ENCODE measurements at places on chromosomes 6 and 20.
A peak's percentile ranks its signal among the peaks of the same experiment; 100 is the strongest.

GRCh38 chr20:63978319-63979228 is 868 bp downstream of the SAMD10 start:
- DNase-seq = no peak

DNA sequence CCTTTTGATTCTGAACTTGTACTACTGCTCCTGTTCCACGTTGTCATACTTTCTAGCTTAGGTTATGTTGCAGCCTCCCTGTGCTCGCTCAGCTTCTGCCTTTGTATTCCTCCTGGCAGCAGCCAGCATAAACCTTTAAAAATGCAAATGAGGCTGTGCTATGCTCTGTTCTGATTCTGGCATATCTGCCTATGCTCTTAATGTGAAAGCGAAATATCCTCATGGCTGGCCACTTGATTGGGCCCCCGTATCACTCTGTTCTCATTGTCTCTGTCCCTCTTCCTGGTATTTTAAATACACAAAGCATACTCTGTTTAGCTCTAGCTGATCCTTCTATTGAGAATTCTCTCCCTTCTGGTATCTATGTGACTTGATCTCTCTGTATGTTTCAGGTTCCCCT is 139.0 kb downstream of the JARID2 start:
- DNase-seq = no peak

GRCh38 chr6:35061102-35061615 is 80.0 kb downstream of the TCP11 start:
- no peak for DNase-seq

- no peak for DNase-seq
Observed at GRCh38 chr6:121688974-121689373, 253.5 kb downstream of the GJA1 start.

GRCh38 chr6:121837545-121838229 is 402.2 kb downstream of the GJA1 start:
- DNase-seq = no peak

- DNase-seq = no peak
Observed at GRCh38 chr6:111468329-111469012, 14.5 kb downstream of the REV3L start.

DNA sequence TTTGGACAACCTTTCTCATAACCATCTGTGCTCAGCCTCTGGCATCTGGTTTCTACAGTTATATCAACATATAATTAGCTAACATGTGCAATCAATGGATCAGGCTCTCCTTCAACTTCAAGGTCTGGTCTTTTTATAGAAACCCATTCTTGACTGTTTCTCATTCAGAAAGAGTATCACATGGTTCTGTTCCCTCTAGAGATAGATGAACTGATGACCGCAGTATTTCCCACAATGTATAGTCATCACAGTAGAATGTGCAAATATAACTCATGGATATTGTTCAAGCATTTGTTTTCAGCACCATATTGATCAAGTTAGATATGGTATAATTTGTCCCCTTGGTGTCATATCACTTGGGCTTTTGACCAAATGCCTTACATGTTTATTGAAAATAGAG is 656.2 kb downstream of the FRK start:
- peak; percentile 62 for DNase-seq

- DNase-seq = no peak
Observed at GRCh38 chr20:41392295-41392694, 25.7 kb upstream of the EMILIN3 start.

DNA sequence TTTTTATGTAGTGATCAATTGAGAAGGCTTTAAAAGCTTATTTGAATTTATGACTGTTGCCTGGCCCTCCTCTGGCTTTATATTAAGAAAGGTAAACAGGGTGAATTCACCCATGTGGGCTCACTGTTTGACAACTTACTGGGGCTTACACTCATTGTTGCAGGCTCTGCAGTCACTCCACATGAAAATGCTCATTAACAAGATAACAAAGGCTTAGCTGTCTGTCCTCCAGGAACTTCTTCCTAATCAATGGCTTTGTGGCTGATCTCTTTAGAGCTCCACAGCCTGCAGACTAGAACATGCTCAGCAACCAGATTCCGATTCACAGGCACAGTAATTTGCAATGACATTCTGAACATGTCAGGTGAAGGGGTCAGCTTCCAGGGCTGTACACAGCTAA is 323.2 kb upstream of the MAN1A1 start:
- no peak for DNase-seq

- no peak for DNase-seq
Observed at GRCh38 chr20:58071991-58072390, 156.5 kb downstream of the ANKRD60 start.

DNA sequence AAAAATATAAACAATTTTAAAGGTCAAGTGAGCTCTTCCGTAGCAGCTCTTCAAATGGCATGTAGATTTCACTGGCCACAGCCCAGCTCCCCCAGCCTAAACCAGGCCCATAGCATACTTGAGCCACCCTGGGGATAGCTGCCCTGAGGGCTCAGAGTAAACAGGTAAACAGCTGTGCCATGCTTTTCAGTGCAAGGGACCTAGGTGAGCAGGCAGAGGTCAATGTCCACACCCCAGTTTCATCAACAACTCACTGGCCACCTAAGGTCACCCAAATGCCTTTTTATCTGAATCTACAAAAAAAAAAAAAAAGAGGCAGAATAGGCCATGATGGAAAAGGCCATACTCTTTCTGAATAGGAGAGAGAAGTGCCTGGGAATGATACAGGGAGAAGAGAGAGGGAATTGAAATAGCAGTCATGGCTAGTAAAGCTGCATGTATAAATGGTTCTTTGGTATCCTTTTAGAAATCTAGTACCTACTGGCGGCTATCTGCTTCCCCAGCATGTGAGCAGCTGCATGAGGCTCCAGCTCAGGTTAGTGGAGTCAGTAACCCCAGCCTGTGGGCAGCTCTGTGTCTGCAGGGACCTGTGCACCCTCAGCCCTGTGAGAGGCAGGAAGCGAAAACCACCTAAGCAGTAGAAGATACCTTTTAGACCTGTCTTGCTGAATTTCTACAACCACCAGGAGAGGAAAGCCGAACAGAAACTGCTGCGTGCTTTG is 77.0 kb downstream of the FOXA2 start:
- no peak for DNase-seq

- no peak for DNase-seq
Observed at GRCh38 chr20:56002908-56003800, 2.2 kb downstream of the CBLN4 start.

- DNase-seq = no peak
Observed at GRCh38 chr6:16533721-16534136, 227.5 kb downstream of the ATXN1 start.

- no peak for DNase-seq
Observed at GRCh38 chr6:108673602-108674001, 112.9 kb downstream of the FOXO3 start.

DNA sequence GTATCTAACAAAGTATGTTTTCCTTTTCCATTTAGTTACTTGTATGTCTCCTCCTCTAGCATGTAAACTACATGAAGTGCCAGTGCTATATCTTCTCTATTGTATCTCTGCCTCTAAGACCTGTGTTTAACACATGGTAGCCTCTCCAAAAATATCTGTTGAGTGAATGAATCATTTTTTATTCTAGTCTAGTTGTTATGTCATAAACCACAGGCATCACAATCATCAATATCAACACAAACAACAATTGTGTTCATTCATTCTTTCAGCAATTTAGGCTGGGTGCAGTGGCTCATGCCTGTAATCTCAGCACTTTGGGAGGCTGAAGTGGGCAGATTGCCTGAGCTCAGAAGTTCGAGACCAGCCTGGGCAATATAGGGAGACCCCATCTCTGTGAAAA is 111.6 kb upstream of the EYA4 start:
- no peak for DNase-seq

- no peak for DNase-seq
Observed at GRCh38 chr6:1915226-1915625, 305.5 kb downstream of the FOXC1 start.

- DNase-seq = no peak
Observed at GRCh38 chr20:34201531-34201930, 39.7 kb upstream of the ASIP start.

- DNase-seq = no peak
Observed at GRCh38 chr6:87900160-87900698, 147.4 kb upstream of the SPACA1 start.

- DNase-seq = no peak
Observed at GRCh38 chr6:44024574-44025219, 102.6 kb downstream of the MRPL14 start.

- DNase-seq = no peak
Observed at GRCh38 chr6:86526238-86526637, 411.1 kb upstream of the HTR1E start.

- no peak for DNase-seq
Observed at GRCh38 chr6:24223115-24223919, 97.3 kb downstream of the NRSN1 start.

- peak; percentile 67 for DNase-seq
Observed at GRCh38 chr6:116159782-116160524, 34.0 kb upstream of the COL10A1 start.

- DNase-seq = no peak
Observed at GRCh38 chr6:70638468-70638867, 29.2 kb upstream of the SMAP1 start.

DNA sequence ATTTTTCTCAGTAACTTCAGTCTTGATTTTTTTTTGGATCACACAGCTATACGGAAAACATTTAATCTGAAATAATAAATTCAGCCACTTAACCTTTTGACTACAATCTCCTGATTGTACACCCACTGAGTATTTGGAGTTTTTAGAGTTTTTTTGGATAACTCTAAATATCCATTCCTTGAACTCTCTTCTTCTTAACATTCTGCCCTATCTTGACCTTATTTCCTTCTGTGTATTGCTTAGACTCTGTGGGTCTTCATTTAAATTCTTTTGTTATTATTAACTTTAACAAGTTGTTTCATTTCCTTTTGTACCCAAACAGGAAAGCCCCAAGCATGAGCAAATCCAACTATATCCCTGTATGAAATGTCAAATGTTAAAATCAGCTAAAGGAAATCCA is 170.2 kb upstream of the PTCHD4 start:
- no peak for DNase-seq

DNA sequence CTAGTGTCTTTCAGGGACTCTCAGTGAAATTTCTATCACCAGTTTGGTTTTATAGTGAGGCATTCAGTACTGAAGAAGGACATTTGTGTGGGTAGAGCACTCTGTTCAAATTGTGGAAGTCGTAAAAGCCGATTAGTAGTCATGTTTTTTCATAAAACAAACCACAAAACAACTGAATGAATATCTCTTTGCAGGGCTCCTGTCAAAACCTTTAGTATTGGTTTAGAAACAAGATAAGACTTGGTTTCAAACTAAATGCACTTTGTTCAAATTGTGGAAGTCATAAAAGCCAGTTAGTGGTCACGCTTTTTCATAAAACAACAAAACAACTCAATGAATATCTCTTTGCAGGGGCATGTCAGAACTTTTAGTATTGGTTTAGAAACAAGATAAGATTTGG is 23.8 kb downstream of the ADGRF4 start:
- no peak for DNase-seq

DNA sequence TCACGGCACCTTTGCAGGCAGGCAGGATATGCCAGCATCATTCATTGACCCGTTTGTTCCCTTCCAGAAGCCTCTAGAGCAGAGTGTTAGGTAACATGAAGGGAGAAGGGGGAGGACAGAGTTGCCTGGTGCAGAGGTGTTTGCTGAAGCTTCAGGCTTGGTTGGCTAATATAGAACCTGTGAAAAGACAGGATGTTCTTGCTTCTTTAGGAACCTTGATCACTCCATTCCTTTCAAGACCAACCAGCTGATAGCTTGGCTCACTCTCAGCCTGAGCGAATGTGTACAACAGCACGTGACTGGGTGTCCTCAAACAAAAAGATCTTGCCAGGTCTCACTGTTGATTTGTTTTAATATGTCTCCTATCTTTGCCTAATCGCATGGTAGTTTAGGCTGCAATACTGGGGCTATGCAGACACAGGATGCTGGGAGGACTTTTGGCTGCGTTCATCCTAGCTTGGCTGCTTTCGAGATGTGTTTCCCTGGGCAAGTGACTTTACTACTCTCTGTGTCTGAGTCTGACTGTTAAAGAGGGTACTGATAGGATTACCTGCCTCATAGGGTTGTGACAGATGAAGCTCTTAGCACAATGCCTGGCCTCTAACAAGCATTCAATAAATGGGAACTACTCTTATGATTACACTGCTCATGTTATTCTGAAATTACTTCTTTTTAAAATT is 16.0 kb downstream of the SHLD1 start:
- no peak for DNase-seq

DNA sequence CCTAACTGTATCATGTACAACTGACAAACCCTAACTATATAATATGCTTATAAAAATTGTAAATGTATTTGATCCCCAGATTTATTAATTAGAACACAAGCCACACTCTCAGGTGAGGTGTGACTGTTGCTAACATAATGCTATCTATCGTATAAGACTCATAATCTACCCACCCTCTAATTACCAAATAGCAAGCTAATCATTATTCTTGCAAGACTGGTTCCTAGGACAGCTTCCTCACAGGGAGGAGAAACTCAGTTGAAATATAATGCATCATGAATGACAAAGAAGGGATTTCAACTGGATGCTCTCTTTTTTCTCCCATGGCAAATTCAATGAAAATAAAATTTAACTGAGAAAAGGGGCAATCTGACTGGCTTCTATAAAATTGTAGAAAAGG is 35.4 kb downstream of the ELOVL4 start:
- no peak for DNase-seq

DNA sequence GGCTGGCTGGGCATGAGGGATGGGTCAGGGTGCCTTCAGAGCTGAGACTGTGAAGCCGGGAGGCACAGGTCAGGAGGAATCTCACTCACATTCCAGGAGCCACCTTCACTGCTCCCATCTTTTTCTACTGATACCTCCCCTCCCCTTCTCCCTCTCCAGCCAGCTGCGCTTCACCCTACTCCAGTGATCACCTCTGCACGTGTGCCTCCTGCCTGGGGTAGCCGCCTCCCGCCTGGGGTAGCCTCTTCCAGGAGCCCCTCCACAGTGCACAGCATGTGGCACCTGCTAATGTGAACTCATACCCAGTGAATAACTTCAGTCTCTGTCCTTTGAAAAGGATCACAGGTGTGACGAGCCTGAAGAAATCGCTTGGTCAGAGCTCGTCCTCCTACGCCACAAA is 232.6 kb downstream of the TMEM242 start:
- no peak for DNase-seq

DNA sequence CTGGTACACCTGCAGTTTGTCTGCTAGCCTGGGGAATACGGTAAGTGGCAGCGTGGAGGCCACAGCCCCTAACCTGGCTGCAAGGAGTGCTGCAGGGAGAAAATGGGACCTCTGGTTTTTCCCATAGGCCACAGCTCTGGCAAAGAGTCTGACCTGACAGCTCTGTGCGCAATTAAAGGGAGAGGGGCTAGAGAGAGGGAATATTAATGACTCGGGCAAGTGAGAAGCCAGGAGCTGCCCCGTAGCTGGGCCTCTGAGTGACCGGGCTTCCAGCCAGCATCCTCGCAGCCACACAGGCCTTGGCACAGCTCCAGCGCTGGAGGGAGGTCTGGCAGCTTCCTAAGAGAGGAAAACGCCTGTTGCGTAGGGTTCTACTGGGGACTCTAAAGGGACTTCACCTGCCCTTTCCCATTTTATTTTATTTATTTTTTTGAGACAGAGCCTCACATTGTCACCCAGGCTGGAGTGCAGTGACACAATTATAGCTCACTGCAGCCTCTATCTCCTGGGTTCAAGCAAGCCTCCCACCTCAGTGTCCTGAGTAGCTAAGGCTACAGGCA is 18.2 kb upstream of the OCSTAMP start:
- DNase-seq = no peak

- no peak for DNase-seq
Observed at GRCh38 chr6:11393713-11394627, 143.6 kb upstream of the TMEM170B start.

- DNase-seq = no peak
Observed at GRCh38 chr6:25175196-25175595, 104.0 kb upstream of the CARMIL1 start.

GRCh38 chr6:17493286-17493685 is 99.9 kb downstream of the CAP2 start:
- DNase-seq = no peak

- no peak for DNase-seq
Observed at GRCh38 chr6:139386404-139386803, 12.0 kb upstream of the CITED2 start.

Measured in HS-5 (cell line).